Ureter (tissue), 1 donor: ENCODE measurements at places on chromosomes 2 and 18. TPM values are rescaled to one million over a fixed set of nuclear protein-coding genes. Genes with fewer than 3 reads are reported as not detected.

- no peak for DNase-seq
Observed at GRCh38 chr2:197915548-197916265, 111.3 kb downstream of the PLCL1 start.

DNA sequence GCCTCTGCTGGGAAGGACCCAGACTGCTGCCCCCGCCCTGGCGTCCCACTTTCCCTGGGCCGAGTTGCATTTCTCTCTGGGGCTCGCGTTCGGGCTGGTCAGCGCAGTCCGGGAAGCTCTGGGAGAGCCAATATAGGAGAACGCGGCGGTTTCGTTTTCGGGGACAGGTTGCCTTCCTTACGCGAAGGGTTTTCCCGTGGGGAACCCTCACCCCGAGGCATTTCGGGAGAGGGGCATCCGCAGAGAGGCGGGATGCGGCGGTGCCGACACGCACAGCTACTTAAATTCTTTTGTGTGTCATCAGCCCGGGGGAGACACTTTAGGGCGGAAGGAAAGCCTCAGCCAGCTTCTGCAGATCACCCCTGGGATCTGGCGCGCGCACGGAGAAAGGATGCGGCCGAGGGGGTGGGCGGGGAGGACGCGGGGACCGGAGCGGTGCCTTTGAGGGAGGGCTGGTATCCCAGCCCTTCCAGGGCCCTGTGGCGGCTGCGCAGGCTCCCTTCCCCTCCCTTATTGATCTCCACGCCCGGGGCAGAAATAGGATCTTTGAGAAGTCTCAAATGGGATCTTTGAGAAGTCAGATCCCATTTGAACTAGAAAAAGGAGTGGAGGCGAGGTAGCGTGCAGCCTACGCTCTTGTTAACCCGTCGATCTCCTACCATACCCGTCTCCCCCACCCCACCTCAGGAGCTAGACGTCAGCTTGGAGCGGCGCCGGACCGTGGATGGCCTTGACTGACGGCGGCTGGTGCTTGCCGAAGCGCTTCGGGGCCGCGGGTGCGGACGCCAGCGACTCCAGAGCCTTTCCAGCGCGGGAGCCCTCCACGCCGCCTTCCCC is 1.2 kb downstream of the GATA6 start:
- no peak for DNase-seq

- DNase-seq = no peak
Observed at GRCh38 chr2:11896386-11896785, 150.0 kb downstream of the LPIN1 start.

DNA sequence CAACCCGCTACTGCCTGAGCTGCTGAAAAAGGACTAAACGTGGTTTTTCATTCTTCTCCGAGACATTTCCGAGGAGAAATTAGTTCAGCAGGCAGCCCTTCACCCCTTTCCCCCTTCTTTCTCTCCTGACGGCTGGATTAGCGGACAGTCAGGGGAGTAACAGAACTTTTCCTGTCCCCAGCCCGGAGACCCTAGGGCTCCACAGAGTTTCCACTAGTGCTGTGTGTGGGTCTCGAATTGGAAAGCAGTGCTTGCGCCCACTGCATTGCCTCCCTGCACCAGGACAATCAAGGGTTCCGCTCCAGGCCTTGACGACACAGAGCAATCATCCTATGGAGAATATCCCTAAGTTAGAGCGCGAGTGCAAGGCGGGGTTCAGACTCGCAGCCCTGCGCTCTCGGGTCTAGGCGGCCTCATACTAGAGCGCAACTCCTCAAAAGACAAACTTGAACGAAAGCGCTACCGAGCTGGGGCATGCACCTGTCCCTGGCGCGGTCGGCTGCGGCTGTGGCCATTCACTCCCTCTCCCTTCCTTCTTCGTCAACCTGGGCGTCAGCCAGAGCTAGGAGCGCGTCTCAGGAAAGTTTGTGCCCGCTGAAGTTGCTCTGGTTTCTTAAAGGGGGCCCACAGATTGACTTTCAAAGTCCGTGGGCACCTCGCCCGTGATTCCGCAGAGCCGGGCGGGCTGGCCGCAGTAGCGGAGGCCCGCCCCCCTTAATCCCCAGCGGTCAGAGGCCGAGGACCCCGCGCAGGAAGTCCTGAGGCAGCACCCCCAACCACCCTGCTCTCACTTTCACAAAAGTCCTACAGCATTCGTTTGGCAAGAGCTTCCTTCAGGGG is 801 bp downstream of the OSR1 start:
- DNase-seq = no peak

DNA sequence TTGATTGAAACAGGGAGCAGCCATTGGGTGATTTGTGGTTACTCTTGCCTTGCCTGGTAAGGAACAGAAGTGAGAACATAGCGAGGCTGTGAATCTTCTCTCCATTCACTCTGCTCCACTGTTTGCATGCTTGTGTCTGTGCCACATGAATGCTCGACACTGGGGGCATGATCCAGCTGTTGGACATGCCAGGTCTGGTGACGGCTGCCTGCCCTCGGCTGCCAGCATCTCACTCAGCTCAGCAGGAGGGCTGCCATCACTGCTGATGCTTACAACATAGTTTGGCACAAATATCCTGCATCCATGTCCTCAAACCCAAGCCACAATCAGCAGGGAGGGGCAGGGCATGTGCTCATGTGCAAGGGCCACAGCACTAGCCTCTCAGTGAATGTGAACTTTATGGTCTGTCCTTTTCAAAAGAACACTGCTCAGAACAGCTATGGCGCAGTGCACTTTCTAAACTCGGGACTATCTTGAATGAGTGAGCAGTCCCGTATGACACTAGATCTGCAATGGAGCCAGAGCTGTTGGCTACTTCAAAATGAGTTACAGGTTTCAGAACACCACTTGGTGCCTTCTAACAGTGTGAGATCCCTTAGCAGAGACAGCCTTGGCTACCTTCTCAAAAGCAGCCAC is 126.3 kb downstream of the NRP2 start:
- no peak for DNase-seq

DNA sequence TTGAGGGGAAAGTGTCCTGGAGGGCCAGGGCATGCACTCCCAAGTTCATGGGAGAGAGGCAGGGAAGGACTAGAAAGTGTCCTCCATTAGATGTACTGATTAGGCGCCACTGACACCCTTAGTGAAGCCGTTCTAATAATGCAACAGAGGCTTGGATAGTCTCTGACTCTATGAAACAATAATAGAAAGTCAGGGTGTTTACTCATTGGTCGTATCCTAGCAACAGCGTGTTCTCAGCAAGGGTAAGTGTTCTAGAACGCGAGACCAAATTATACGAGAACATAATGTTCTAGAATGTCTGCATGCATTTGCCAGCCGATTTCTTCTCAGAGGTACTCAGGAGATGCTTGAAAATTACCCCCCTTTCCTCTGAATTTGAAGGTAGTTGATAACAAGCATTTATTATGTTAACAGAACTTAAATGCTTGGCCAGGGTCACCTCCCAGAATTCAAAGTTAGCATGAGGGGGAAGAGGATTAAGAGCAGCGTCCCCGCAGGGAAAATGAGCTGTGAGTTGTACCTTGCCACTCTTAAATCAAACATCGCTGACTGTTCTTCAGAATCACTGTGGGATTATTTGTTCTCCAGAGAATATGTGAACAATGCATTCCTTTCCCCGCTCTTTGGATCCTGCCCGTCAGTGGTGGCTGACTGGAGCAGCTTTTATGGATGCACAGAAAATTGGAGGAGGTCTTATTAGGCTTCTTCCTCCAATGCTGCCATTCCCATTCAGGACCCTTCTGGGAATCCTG is 33.7 kb upstream of the PDIA6 start:
- no peak for DNase-seq

DNA sequence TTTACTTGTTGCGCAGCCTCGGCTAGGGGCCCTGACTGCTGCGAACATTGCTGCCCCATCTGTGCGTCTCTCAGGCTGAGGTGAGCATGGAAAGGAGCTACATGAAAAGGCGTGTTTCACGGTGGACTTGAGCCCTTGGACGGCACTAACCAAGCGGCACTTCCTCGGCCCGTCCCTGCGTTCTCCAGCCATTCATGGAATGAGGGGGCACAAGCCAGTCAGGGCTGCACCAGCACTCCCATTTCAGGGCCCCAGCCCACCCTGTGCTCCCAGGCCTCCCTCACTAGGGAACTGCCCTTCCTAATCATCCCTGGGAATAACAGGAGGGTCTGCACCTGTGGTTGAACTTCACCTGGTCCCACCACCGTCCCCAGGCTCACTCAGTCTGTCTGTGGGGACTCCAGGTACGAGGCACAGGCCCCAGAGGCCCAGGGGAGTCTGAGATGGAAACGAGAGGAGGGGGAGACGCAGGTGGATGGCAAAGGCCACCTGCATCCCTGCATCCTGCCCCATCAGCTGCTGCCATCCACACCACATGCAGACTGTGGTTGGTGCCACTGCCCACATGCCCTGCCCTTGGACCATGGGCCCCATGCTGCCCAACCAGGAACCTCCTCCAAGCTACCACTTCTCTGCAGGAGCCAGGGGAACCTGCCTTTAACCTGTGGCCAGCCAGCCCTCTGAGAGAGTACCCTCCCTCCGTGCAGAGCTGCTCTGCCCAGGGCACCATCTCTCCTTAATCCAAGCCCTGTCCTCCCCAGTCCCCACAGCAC is 99.7 kb downstream of the EIPR1 start:
- no peak for DNase-seq

GRCh38 chr18:47334966-47335365 is 83.5 kb upstream of the SKOR2 start:
- DNase-seq = no peak

DNA sequence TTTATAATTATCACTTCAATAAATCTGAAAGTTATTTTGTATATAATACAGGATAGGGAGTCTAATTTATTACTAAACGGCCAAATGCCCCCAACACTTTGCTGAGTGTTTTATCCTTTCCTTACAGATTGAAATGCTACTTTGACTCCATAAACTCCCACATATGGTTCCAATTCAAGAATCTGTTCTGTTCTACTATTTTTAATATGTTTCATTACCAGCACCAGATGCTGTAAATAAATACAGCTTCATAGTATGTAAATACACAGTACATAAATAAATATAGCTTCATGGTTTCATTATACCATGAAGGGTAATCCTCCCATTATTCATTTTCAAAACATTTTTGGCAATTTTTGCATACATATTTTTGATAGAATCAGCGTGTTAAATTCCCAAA is 34.0 kb upstream of the MREG start:
- no peak for DNase-seq

GRCh38 chr2:199977984-199978415 is 22.6 kb downstream of the MAIP1 start:
- peak; percentile 79 for DNase-seq

DNA sequence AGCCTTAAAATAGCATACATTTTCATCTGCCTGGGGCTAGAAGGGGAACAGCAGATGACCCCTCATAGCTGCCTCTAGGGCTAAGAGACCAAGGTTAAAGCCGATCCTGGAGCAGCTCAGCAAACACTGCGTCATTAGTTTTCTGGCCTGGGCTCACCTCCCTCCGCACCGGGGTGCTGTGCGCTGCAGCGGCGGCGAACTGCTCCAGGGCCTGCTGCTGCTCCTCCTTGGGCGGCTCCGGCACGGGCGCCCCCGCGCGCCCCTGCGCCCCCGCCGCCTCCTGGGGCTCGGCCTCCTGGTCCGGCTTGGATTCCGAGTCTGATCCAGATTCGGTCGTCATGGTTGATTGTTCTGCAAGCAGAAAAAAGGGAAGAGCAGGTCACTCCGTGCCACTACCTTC is 55.0 kb downstream of the EPB41L3 start:
- no peak for DNase-seq

DNA sequence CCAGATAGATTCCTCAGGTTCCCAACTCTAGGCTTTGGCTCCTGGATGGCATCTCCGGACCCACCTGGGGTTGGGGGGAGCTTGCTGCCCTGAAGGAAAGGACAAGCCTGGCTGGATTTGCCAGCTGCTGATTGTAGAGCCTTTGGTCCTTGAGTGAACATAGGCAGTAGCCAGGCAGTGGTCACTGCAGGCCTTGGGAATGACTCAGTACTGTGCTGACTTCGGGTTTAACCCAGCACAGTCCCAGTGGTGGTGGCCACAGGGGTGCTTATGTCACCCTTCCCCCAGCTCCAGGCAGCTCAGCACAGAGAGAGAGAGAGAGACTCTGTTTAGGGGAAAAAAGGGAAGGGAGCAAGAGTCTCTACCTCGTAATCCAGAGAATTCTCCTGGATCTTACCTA is 27.7 kb upstream of the ACTR2 start:
- no peak for DNase-seq

DNA sequence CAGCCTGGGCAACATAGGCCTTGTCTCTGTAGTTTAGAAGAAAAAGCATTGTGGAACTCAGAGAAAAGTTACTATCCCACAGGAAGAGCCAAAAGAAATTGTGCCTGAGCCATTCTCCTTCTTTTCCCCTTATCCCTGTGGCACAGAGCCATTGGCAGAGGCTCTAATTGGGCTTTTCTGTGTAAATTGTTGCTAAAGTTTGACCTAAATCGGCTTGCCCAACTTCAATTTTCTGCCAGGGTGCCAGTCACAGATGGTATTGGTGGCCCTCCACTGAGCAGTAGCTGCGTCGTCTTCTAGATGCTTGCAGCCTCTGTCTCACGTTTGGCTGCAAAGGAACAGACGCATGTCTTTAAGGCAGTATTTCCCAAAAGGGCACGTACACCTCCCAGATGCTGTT is 30.3 kb downstream of the ZNF532 start:
- DNase-seq = no peak

GRCh38 chr18:13392029-13392750 is 173.6 kb downstream of the LDLRAD4 start:
- DNase-seq = no peak

GRCh38 chr2:181876614-181877063 is 14.9 kb upstream of the ITPRID2 start:
- no peak for DNase-seq

GRCh38 chr18:43484710-43485109 is 207.4 kb upstream of the SYT4 start:
- no peak for DNase-seq

DNA sequence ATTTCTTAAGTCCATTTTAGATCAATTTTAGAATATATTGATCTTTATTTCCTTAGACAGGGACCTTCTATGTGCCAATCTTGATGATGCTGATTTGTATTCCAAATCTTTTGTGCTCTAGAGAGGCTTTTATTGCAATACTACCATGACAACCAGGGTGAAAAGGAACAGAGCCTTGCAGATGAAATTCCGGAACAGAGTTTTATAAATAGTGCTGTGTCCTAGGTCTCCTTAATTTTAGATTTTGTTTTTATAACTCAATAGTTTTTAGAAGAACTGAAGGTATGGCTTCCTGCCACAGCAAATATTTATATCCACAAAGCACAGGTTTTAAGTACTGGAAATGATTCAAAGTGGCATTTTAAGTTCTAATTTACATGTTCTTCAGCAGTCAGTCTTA is 160.2 kb downstream of the PMAIP1 start:
- no peak for DNase-seq

- DNase-seq = no peak
Observed at GRCh38 chr2:136005462-136006196, 20.2 kb upstream of the DARS1 start.

- DNase-seq = no peak
Observed at GRCh38 chr2:190533968-190534309, 583 bp downstream of the NEMP2 start.

The UNC50 gene
- total RNA-seq = 48.9 TPM

The ANKRD30B gene
- total RNA-seq = not detected

The STAT1 gene
- 84.1 TPM for total RNA-seq

The CGREF1 gene
- 1.9 TPM for total RNA-seq

The ACOXL gene
- total RNA-seq = 52.7 TPM

The SCYGR7 gene
- total RNA-seq = not detected

The ICOS gene
- 0.23 TPM for total RNA-seq

The ANKRD62 gene
- not detected for total RNA-seq
